ENCODE measurements at places on chromosomes 4 and X. TPM values are rescaled to one million over a fixed set of nuclear protein-coding genes. Genes with fewer than 3 reads are reported as not detected.

RHOXF1 gene
- total RNA-seq: not detected

EDNRA gene
- total RNA-seq: 14.9 TPM

ADGRG2 gene
- 1.9 TPM for total RNA-seq

MAGEB1 gene
- not detected for total RNA-seq

TEX11 gene
- 1.2 TPM for total RNA-seq

XAGE2 gene
- total RNA-seq: not detected

DUX4 gene
- not detected for total RNA-seq

FSTL5 gene
- not detected for total RNA-seq

TRIM2 gene
- total RNA-seq: 42.5 TPM

CLDN2 gene
- not detected for total RNA-seq

PTCHD1 gene
- total RNA-seq: 0.33 TPM

SH3D19 gene
- 33.3 TPM for total RNA-seq

S100P gene
- 17.1 TPM for total RNA-seq

NPY2R gene
- 1.5 TPM for total RNA-seq

MFAP3L gene
- total RNA-seq: 14.3 TPM

TMSB4X gene
- 6,919 TPM for total RNA-seq

FAM53A gene
- total RNA-seq: 1.7 TPM

RAB33A gene
- 2.2 TPM for total RNA-seq

SCML2 gene
- 1.5 TPM for total RNA-seq
